Calu3 (cell line): ENCODE measurements at places on chromosomes 6 and 20. TPM values are rescaled to one million over a fixed set of nuclear protein-coding genes. Genes with fewer than 3 reads are reported as not detected.

Gene TFAP2C
- 3.1 and 3.4 TPM in 2 replicates for total RNA-seq

Gene BPI
- not detected in 2 replicates for total RNA-seq

Gene HLA-A
- total RNA-seq, result 451 and 963 TPM in 2 replicates

Gene ETV7
- 2.6 and 8.7 TPM in 2 replicates for total RNA-seq

Gene IPCEF1
- 0.29 and 0.52 TPM in 2 replicates for total RNA-seq

Gene IL17F
- not detected in 2 replicates for total RNA-seq

Gene CD40
- 13.3 and 13.6 TPM in 2 replicates for total RNA-seq

DNA sequence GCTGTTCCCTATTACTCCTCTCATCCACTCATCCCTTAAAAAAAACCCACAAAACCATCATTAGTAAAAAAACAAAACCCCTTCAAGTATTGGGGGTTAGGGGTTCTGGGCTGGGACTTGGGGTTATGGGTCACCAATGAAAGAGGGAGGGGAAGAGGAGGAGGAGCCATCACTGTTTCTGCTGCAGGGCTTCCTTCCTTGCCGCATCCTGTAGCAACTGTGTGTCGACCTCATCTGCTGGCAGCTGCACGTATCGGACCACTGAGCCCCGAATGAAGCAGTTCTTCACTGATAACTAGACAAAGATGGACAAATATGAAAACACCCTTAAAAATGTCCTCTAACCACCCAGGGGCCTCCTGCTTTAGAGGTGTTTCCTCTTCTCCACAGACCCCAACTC lies 2.0 kb upstream of the VARS1 start:
- no peak for DNase-seq

Gene THBD
- not detected in 2 replicates for total RNA-seq

DNA sequence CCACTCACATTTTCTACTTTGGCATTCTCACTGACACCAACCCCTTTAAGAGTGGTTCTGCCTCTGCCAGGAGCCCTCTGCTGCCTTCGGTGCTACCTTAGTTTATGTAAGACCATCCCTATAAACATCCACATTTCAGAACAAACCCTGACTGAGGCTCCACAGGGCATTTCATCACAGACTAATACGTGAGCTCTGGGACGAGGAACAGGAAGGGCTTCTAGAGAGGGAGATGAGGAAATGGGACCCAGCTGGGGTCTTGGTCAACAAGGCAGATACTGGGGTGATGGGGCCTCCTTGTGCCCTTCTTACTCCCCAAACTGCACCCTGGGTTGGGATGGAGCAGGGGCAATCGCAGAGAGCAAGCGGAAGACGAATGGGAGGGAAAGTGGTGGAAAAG lies 86.5 kb upstream of the FYN start:
- DNase-seq, result no peak

DNA sequence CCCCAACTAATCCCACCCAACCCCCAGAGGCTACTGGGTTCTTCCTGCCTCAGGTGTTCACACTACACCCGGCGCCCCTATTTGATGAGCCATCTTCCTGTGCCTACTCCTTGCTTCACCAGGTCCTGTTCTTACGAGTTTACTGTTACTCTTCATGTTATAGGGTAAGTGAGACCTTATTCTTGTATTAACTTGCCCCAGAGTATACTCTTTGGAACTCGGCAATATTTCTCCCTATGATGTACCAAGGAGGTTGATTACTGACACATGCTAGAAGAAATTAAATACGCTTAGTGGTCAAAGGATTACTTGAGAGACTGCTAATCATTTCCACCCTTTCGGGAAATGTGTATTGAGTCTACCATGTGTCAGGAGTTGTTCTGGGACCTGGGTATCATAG lies 8.9 kb downstream of the RING1 start:
- DNase-seq, result no peak

- DNase-seq, result no peak
These were observed 157.3 kb downstream of the BTBD9 start for GRCh38 chr6:38482466-38482865.

- no peak for DNase-seq
These were observed 126.9 kb upstream of the VGLL2 start for GRCh38 chr6:117138425-117138824.

- no peak for DNase-seq
These were observed 36.0 kb upstream of the FAM83C start for GRCh38 chr20:35328095-35328685.
